ENCODE measurements at places on chromosomes 6 and 20. TPM values are rescaled to one million over a fixed set of nuclear protein-coding genes. Genes with fewer than 3 reads are reported as not detected.

Gene SPATA2
- 3.9 TPM for total RNA-seq

Gene GMNN
- total RNA-seq, result 19.8 TPM

Gene VGLL2
- total RNA-seq, result not detected

Gene NR2E1
- not detected for total RNA-seq

Gene DUSP15
- 4.5 TPM for total RNA-seq

Gene PTGIS
- 2.7 TPM for total RNA-seq

Gene FAM217A
- not detected for total RNA-seq

Gene DYNLT2
- 1.4 TPM for total RNA-seq

DNA sequence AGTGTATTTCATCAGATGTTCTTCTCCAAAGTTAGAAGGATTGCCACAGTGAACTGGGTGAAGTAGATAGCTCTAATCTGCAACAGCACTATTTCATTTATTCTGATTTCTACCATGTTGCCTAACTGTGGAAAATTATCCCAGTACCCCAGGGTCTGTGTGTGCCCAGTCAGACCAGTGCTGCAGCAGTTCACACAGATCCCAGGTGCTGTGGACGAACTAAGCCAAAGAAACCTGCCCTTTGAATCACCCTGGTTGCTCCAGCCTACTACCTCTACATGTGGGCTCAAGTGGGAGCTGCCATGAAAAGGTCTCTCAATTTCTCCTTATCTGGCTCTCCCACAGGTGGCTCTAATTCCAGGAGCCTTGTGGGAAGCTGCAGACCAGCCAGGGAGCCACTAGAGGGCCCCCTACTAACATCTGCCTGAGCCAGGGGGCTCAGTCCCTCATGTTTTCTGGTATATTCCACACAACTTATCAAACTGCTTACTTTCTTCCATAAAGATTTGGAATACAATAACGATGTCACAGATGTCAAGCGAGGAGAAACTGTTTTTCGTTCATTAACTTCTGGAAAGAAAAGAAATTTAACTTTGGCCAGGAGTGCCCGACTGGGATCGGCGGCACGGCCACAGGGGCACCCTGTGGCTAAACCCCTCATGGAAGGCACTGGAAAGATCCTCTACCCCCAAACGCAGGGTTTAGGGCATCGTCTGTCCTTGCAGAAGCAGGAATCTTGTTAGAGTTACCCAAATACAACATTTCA lies 31.6 kb upstream of the LY86 start:
- DNase-seq, result no peak

GRCh38 chr6:3650959-3651697 lies 100.4 kb downstream of the PXDC1 start:
- DNase-seq, result no peak

DNA sequence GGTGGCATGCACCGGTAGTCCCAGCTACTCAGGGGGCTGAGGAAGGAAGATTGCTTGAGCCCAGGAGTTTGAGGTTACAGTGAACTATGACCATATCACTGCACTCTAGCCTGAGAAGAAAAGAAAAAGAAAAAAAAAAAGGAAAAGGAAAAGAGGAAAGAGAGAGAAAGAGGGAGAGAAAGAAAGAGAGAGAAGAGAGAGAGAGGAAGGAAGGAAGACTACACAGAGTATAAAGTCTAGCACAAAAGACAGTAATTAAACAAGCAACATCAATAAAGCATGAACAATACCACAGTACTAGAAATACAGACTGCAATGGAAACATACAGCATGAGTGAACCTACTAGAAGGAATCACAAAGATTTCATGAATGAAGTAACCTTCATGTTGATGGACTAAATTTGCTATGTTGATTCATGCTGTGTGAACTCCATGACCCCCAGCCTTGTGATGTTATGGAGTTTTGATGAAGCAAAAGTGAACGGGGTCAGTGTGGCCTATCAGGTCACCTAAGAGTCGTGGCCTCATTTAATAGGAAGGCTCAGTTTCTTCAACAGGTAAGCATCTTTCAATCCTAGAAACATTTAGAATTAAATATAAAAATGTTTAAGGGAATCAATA lies 57.6 kb downstream of the NUDT3 start:
- no peak for DNase-seq

DNA sequence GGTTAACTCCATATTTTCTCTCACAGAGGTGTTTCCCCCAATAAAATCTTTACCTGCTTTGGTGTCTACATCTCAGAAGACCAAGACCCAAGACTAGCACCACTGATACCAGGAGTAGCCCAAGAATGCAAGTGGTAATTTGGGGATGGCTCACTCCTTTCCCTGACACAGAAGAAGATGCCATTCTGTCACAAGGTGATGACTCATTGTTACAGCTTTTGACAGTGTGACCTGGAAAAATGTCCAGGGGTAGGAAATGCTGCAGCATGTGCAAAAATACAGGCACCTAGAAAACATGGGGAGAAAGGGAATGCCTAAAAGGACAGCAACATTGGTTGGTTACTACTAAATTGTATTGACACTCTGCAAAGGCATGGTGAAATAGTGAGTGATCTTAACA lies 254.0 kb upstream of the GJE1 start:
- no peak for DNase-seq

DNA sequence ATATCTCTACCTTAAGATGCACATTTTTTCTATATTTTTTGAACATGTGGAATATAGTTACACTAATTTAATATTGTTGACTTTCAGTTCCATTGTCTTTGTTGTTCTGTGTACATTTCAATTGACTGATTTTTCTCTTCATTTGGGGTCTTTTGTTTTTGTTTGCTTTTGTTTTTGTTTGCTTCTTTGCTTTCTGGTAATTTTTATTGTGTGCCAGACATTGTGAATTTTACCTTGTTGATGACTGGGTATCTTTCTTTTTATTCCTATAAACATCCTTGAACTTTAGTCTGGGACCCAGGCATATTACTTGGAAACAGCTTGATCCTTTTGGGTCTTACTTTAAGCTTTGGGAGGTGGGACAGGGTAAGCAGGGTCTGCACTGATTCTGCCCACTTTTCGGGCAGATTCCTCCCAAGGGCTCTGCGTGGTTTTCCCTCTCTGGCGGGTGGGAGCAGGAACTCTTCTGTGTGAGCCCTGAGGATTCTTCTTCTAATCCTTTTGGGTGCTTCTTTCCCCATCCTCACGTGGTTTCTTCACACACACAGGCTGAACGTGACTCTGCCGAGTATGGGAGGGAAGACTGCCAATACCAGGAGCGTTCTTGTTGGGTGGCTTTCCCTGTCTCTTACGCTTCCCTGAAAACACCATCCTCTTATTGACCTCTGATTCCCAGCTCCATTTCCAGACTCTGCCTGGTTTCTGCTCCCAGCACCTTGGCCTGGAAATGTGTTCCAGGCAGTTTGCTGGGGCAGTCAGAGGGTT lies 200.5 kb downstream of the ARID1B start:
- no peak for DNase-seq

- no peak for DNase-seq
Observed at GRCh38 chr6:159555082-159555875, 137.8 kb downstream of the SOD2 start.

DNA sequence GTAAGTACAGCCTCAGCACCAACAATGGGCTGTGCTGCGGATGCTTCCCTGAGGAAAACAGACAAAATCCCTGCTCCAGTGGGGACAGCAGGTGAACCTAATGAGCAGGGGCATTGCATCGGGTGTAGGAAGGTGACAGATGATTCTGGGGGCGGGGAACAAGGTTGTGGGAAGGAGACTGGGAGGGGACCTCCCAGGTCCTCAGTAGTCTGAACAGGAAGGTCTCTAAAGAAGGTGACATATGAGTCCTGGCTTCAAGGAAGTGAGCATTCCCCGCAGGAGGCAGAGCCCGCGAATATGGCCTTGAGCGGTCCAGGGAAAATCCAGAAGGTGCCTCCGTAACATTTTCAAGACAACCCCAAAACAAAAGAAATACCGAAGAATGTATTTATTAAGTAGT lies 19.4 kb downstream of the ULBP1 start:
- no peak for DNase-seq

DNA sequence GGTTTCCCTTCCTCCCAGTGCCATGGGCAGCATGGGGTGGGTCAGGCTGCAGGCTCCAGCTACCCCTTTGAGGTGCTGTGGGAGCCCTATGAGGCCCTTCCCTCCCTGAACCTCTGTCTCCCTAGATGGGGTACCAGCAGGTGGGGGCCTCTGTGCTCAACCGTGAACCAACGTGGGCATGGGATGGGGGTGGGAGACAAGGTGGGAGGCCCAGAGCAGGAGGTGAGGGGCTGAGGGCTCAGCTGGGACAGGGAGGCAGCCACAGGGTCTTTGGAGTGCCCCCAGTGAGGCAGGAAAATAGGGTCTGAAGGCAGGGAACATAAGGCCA lies 33.3 kb downstream of the SUN5 start:
- no peak for DNase-seq

GRCh38 chr6:133973109-133973971 lies 20.3 kb downstream of the TBPL1 start:
- DNase-seq, result no peak

- DNase-seq, result no peak
Observed at GRCh38 chr20:63706852-63707557, 771 bp downstream of the ARFRP1 start.

DNA sequence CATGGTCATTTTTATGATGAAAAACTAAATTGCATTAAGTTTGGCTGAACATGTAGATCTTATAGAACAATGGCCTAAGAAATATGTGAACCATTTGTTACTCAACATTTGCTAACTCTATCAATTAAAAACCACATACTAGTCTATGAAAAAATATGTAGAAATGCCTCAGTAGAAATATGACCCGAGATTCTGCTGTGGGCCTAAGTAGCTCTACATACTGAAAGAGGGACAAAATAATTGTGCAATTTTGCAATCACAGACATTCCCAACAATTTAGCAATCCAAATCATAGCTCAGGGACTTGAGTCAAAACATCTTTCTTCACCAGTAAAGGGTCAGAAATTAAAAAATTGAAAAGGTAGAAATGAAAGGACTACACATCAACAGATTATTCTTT lies 619.0 kb downstream of the FRK start:
- no peak for DNase-seq

GRCh38 chr20:38657390-38657789 lies 55.8 kb downstream of the ARHGAP40 start:
- no peak for DNase-seq

- DNase-seq, result no peak
Observed at GRCh38 chr6:36039112-36039511, 11.5 kb downstream of the MAPK14 start.

DNA sequence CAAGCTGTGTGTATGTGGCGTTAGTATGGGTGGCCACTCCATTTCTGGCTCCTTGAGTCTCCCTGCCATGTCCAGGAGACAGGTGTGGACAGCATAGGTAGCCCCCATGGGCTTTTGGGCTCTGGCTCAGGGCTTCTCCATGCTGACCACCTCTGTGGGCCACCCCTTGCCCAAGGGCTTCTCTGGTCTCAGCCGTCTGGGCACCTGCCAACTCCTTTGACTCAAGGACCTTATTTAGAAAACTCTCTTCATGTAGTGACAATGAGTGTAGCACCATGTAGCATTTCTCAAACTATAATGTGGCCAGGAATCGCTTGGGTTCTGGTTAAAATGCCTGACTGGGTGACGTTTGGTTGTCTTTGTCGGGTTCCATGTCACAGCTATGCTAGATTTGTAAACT lies 5.1 kb upstream of the GTSF1L start:
- no peak for DNase-seq

DNA sequence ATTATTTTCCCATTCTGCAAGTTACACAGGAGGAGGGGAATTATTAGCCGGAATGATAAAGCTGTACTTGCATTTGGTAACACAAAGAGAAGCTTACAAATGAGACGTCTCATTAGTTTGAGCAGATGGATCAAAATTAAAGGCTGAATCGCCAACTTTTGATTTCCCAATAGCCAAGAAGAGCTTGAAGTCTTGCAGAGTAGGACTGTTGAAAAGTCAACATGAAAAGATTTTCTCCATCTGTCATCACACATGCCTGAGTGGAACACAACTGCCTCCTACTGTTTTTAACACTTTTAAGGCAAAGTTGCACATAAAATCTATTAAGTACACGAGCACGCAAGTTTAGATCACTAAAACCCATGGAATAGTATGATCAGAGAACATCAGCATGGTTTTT lies 176.2 kb downstream of the ASCC3 start:
- DNase-seq, result no peak

DNA sequence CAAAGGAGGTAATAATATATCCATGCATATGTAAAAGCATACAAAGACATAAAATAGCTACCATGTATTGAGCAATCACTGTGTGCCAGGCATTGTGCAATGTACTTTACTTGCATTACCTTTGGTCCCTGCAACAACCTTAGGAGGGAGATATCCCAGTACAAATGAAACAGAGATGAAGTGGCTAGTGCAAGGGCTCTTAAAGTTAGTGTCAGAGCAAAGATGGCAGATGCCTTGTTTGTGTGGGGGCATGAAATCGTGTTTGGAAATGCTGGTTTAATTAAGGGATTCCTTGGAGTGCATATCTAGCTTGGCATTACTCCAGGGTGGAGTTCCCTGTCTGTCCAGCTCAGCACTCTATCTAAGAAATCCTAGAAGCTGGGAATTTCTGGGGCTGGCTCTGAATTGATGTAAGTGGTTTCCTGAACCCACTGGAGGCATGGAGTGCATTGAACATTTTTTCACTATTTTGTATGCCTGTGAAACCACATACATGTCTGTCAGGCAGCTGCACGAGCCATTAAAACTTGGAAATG lies 9.8 kb downstream of the PAQR8 start:
- no peak for DNase-seq

DNA sequence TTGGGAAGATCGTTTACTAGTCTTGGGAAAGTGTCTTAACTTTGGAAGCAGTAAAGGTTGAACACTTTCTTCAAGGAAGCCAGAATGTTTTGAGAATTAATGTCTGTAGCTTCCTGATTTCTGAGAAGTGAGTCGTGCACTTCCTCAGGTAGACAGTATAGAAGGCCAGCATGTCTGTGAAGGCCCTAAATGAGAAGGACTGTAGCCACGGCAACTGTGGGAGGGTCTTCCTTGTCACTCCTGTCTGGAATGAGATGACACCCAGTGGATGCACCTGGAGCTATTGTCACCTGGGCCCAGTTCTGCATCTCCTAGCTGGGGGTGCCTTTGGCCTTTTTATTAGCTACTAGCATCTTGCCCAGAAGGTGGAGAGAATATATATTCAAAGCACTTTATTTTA lies 8.8 kb downstream of the STX16 start:
- no peak for DNase-seq

GRCh38 chr6:73372516-73372915 lies 2.8 kb upstream of the OOEP start:
- no peak for DNase-seq

- no peak for DNase-seq
Observed at GRCh38 chr6:158808941-158809678, 10.1 kb downstream of the EZR start.

All from kidney epithelial cell (primary cell).